ENCODE measurements at places on chromosomes 6 and 20. TPM values are rescaled to one million over a fixed set of nuclear protein-coding genes. Genes with fewer than 3 reads are reported as not detected.

The PKHD1 gene
- total RNA-seq: 0.61 TPM

DNA sequence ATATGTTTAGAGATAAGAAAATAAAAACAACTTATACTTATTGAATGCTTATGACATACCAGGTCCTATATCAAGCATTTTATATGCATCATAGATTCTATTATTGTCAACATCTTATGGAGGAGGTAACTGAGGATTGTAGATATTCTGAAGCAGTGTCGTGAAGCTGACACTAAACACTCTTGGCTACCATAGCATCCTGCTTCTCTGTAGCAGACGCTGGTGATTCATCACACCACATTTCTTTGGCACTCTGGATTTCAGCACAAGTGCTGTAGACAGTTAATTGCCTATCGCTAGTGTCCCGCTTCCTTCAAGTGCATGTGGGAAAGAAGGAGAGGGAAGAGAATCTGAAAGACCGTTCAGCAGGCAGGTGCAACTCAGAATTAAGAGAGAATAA lies 317.1 kb downstream of the PLCB1 start:
- H3K36me3 ChIP-seq: no peaks in the 10 kb centered on the region
- no peak overlapping the region for H3K4me3 ChIP-seq
- no peaks in the 10 kb centered on the region for H3K27me3 ChIP-seq
- H3K4me1 ChIP-seq: no peaks in the 10 kb centered on the region

- H3K4me3 ChIP-seq: no peak overlapping the region
- H3K27me3 ChIP-seq: no peaks in the 10 kb centered on the region
- no peak for DNase-seq
- peaks cover 13% of the 10 kb centered on the region for H3K4me1 ChIP-seq
- H3K36me3 ChIP-seq: peaks cover 39% of the 10 kb centered on the region
Observed at GRCh38 chr6:89834884-89835792, 5.5 kb downstream of the CASP8AP2 start.

The ZNF391 gene
- total RNA-seq: 2.5 TPM

GRCh38 chr20:43306837-43307236 lies 117.1 kb upstream of the PTPRT start:
- H3K36me3 ChIP-seq: no peaks in the 10 kb centered on the region
- H3K27ac ChIP-seq: no peak overlapping the region
- H3K4me3 ChIP-seq: no peak overlapping the region
- H3K4me1 ChIP-seq: no peaks in the 10 kb centered on the region

- no peak overlapping the region for H3K4me3 ChIP-seq
- no peak for DNase-seq
- no peaks in the 10 kb centered on the region for H3K27me3 ChIP-seq
- no peak overlapping the region for H3K27ac ChIP-seq
- no peaks in the 10 kb centered on the region for H3K36me3 ChIP-seq
Observed at GRCh38 chr6:40804905-40805304, 217.7 kb upstream of the LRFN2 start.

GRCh38 chr20:40720826-40721225 lies 31.8 kb upstream of the MAFB start:
- no peak overlapping the region for H3K27ac ChIP-seq
- no peaks in the 10 kb centered on the region for H3K4me1 ChIP-seq
- H3K36me3 ChIP-seq: no peaks in the 10 kb centered on the region
- H3K4me3 ChIP-seq: no peak overlapping the region
- DNase-seq: no peak
- H3K27me3 ChIP-seq: no peaks in the 10 kb centered on the region

DNA sequence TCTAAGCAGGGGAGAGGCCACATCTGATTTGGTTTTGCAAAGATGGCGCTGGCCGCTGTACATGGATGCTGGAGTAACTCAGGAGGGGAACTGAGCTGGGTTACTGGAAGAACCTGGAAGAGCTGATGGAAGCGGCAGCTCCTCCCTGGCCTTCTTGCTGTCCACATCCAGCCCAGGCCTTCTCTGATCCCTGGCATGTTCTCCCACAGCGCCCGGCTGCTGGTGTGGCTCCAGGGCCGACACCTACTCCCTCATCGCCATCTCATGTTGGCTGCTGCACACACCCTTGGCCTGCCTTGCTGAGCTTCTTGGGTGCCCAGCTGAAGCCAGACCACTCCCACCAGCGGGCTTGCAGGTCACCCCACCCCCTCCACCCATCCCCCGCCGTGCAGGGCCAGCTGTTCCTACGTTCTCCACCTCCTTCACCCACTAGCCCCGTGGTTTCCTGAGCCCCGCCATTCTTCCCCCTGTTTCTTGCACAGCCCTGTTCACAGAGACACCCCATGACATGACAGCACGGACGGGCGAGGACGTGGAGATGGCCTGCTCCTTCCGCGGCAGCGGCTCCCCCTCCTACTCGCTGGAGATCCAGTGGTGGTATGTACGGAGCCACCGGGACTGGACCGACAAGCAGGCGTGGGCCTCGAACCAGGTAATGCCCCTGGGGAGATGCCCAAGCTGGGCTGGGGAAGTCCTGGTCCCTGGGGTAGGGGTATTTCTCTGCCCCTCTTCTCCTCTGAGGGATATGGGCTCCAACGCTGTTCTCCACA lies 28.4 kb downstream of the VSTM2L start:
- DNase-seq: no peak
- H3K4me1 ChIP-seq: no peaks in the 10 kb centered on the region
- H3K27ac ChIP-seq: no peak overlapping the region
- H3K4me3 ChIP-seq: no peak overlapping the region
- peaks cover 23% of the 10 kb centered on the region for H3K27me3 ChIP-seq

The MICA gene
- total RNA-seq: 29.4 TPM

The IPCEF1 gene
- 2.4 TPM for total RNA-seq

GRCh38 chr6:122994256-122994655 lies 1.8 kb upstream of the CLVS2 start:
- no peak overlapping the region for H3K4me3 ChIP-seq
- no peak overlapping the region for H3K27ac ChIP-seq
- H3K27me3 ChIP-seq: peaks cover 44% of the 10 kb centered on the region
- DNase-seq: no peak
- H3K36me3 ChIP-seq: no peaks in the 10 kb centered on the region

- H3K4me3 ChIP-seq: peak overlapping the region; percentile 36
- H3K4me1 ChIP-seq: no peaks in the 10 kb centered on the region
- no peak for DNase-seq
- no peaks in the 10 kb centered on the region for H3K36me3 ChIP-seq
- H3K27me3 ChIP-seq: peaks cover 38% of the 10 kb centered on the region
Observed at GRCh38 chr6:88166493-88167351, 575 bp upstream of the CNR1 start.

The CASS4 gene
- total RNA-seq: 14.4 TPM

DNA sequence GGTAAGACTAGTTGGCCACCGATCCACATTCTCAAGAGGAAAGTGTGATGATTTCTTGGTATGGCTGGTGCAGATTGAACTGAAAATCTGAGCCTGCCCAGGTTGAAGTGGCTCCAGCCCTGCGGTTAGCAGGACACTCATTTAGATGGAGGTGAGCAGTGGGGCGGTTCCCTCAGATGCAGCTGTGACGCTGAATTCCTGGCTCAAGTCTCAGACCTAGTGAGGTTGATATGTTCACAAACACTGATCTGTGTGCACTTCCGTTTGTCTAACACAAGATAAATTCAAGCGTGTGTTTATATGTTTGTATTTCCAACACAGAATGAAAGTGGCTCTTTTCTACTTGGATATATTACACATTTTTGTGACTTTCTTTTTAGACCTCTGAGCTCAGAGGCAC lies 83.4 kb upstream of the FRMD1 start:
- H3K27me3 ChIP-seq: peaks cover 8% of the 10 kb centered on the region
- peaks cover 5% of the 10 kb centered on the region for H3K4me1 ChIP-seq
- DNase-seq: no peak
- H3K27ac ChIP-seq: no peak overlapping the region
- no peak overlapping the region for H3K4me3 ChIP-seq
- H3K36me3 ChIP-seq: no peaks in the 10 kb centered on the region

The GPR63 gene
- 0.71 TPM for total RNA-seq

DNA sequence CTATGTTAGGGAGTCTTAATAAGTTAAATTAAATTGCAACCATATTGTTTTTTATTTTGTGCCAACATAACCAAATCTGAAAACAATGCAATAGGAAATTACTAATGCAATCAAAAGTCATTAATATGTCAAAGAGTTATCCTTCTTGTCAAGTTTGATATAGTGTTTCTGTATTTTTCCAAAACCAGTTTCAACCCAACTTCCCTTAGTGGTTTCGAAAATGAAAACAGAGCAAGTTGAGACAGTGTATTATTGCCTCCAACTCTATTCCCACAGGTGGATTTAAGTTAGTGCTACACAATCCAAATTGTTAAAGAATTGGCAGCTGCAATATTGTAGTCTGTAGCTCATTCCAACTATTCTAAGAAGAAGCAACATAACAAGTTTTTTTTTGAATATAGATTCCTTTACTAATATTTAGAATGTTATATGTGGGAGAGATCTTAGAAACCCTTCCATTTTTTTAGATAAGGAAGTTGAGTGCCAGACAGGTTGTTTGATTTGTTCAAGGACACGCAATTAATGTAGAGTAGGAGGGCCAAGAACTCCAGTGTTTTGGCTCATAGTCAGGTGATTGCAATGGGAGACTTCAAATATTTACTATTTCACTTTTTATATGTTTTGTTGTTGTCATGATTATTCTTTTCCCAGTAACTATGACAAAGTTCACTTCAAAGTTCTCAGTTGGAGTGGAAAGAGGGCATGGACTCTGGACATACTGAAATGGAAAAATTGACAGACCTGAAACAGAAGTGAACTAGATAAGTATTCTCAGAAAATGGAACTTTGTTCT lies 282.4 kb upstream of the HSF2 start:
- H3K27ac ChIP-seq: peak overlapping the region; percentile 63
- DNase-seq: no peak
- H3K36me3 ChIP-seq: no peaks in the 10 kb centered on the region
- H3K27me3 ChIP-seq: no peaks in the 10 kb centered on the region

GRCh38 chr20:49851991-49852390 lies 39.4 kb downstream of the SLC9A8 start:
- DNase-seq: no peak
- no peak overlapping the region for H3K27ac ChIP-seq
- no peaks in the 10 kb centered on the region for H3K27me3 ChIP-seq
- H3K36me3 ChIP-seq: no peaks in the 10 kb centered on the region

GRCh38 chr6:37830225-37830624 lies 10.7 kb downstream of the ZFAND3 start:
- H3K4me1 ChIP-seq: peaks cover 71% of the 10 kb centered on the region
- no peak for DNase-seq
- no peak overlapping the region for H3K4me3 ChIP-seq
- H3K27me3 ChIP-seq: no peaks in the 10 kb centered on the region
- H3K27ac ChIP-seq: no peak overlapping the region
- H3K36me3 ChIP-seq: no peaks in the 10 kb centered on the region

The WFDC11 gene
- not detected for total RNA-seq

GRCh38 chr20:63580796-63581461 lies 6.9 kb upstream of the HELZ2 start:
- no peak overlapping the region for H3K27ac ChIP-seq
- H3K4me1 ChIP-seq: no peaks in the 10 kb centered on the region
- H3K27me3 ChIP-seq: peaks cover 44% of the 10 kb centered on the region
- H3K4me3 ChIP-seq: no peak overlapping the region

DNA sequence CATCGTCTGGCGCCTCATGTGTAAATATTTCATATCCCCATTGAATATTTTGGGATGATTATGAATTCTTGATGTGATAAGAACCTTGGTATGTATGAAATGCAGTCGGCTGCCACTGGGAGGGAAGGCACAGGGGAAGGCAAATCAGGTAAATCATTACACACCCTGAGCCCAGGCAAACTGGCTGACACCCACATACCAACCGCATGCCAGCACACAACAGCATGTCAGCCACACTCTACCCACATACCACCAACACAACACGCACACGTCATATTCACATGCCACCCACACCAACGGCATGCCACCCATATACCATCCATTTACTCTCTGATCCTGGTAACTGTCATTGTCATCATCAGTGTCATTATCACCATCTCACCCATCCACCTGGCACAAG lies 28.3 kb upstream of the MDGA1 start:
- no peak overlapping the region for H3K27ac ChIP-seq
- no peaks in the 10 kb centered on the region for H3K36me3 ChIP-seq
- no peak for DNase-seq
- no peak overlapping the region for H3K4me3 ChIP-seq

The BIRC7 gene
- total RNA-seq: 0.64 TPM

DNA sequence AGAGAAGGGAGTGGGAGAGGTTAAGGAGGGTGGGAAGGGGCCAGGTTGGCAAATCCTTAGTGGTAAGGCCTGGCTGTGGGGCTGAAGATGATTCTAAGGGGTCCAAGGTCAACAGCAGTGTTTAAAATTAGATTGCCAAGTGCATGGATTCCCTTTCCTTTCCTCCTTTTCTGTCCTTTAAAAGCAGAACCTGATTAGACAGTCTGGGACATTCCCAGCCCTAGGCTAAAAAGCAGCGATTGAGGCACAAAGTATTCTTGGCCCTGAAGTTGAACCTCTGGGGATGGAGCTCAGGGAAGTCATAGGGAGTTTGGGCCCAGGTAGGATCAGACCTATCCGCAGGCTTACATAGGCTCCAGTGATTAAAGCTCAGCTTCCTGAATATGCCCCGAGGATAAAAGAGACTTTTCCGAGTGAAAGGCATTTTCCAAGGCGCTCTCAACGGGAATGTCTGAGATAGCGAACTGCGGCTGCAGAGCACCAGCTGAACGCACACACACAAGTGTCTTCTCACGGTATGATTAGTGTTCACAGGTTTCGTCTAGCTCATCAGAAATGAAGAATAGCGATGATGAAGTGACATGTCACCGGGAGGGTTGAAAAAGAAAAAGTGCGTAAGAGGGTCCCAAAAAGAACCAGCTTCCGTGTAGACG lies 787 bp upstream of the CARMIL1 start:
- H3K4me1 ChIP-seq: peaks cover 4% of the 10 kb centered on the region
- DNase-seq: no peak
- peaks cover 31% of the 10 kb centered on the region for H3K27me3 ChIP-seq
- H3K4me3 ChIP-seq: peak overlapping the region; percentile 68
- peak overlapping the region; percentile 78 for H3K27ac ChIP-seq
- H3K36me3 ChIP-seq: no peaks in the 10 kb centered on the region

- no peaks in the 10 kb centered on the region for H3K4me1 ChIP-seq
- no peak for DNase-seq
- H3K36me3 ChIP-seq: no peaks in the 10 kb centered on the region
- H3K4me3 ChIP-seq: no peak overlapping the region
Observed at GRCh38 chr6:13372076-13372475, 43.7 kb upstream of the TBC1D7 start.

DNA sequence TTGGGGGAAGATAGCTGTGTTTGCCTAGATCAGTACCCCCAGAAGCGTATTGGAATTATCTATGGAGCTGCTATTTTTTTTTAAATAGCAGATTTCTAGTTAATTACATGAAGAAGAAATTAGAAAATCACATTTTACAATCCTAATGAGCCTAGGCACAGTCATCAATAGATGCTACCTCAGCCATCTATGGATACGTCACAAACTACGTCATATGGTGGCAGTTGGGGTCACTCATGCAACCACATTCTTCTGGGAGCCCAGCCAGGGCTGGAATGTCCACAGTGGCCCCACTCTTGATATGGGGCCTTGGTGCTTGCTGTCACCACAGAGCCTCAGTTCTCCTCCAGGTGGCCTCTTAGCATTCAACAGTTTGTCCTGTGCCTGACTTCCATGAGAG lies 63.0 kb downstream of the SNRNP48 start:
- no peaks in the 10 kb centered on the region for H3K36me3 ChIP-seq
- no peak overlapping the region for H3K4me3 ChIP-seq

- no peaks in the 10 kb centered on the region for H3K27me3 ChIP-seq
- no peak overlapping the region for H3K4me3 ChIP-seq
- H3K27ac ChIP-seq: no peak overlapping the region
- no peaks in the 10 kb centered on the region for H3K4me1 ChIP-seq
- H3K36me3 ChIP-seq: no peaks in the 10 kb centered on the region
Observed at GRCh38 chr6:124868481-124868880, 93.8 kb upstream of the RNF217 start.

- no peak for DNase-seq
- H3K36me3 ChIP-seq: no peaks in the 10 kb centered on the region
- no peak overlapping the region for H3K27ac ChIP-seq
- no peaks in the 10 kb centered on the region for H3K27me3 ChIP-seq
Observed at GRCh38 chr6:87798393-87799278, 96.6 kb upstream of the AKIRIN2 start.

All from left lung (tissue), 14 donors.